ENCODE measurements at places on chromosomes 3 and 15.

DNA sequence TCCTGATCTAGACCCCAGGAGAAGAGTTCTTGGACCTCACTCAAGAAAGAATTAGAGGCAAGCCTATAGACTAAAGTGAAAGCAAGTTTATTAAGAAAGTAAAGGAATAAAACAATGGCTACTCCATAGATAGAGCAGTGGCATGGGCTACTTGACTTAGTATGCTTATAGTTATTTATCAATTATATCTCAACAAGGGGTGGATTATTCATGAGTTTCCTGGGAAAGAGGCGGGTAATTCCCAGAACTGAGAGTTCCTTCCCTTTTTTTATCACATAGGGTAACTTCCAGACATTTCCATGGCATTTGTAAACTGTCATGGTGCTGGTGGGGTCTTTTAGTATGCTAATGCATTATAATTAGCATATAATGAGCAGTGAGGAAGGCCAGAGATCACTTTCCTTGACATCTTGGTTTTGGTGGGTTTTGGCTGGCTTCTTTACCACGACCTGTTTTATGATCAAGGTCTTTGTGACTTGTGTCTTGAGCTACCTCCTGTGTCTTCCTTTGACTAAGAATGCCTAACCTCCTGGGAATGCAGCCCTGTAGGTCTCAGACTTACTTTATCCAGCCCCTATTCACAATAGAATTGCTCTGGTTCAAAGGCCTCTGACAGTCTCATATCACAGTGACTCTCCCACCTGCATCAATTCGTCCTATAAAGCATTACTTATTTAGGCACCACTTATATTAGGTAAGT lies 35.3 kb upstream of the PLSCR2 start:
- DNase-seq = no peak

DNA sequence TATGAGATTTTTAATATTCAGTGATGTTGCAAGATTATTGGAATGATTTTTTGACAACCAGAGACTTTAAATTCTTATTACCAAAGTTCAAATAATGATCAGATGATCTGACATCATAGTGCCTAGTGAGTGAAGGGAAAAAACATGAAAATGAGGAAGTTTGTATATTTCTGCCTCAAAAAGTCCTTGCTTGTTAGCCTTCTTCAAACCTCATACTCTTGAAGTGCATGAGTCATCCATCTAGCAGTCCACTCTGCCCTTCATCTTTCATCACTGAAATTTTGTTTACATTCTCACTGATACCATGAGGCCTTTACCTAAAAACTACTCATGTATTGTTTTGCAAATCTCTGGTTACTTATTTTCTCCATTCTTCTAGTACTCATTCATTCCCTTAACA lies 23.9 kb upstream of the OR5H6 start:
- DNase-seq = no peak

DNA sequence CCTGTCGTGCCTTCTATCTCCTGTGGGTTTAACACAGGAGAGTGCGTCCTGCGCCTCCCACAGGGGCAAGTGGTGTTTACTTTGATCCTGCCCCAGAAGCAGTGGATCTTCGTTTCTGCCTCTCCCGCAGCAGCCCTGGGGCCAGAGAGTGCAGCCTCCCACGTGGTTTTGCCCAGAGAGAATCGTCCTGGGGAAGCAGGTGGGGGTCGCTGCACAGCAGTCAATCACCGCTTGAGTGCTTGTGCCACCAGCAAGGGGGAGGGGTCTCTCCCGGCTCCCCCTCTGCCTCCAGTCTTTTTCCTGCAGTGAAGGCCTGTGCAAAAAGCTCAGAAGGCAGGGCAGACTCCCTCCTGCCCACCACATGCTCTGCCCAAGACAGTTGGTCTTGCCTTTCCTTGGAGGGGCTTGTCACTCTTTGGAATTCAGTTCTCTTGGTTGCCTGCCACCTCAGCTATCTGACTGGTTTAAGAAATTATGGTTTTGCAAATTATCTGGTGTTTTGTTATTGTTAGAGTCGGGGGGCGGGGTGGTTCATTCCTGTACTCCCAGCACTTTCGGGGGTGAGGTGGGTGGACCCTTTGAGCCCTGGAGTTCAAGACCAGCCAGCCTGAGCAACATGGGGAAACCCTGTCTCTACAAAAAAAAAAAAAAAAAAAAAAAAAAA lies 26.9 kb downstream of the STOML1 start:
- no peak for DNase-seq

DNA sequence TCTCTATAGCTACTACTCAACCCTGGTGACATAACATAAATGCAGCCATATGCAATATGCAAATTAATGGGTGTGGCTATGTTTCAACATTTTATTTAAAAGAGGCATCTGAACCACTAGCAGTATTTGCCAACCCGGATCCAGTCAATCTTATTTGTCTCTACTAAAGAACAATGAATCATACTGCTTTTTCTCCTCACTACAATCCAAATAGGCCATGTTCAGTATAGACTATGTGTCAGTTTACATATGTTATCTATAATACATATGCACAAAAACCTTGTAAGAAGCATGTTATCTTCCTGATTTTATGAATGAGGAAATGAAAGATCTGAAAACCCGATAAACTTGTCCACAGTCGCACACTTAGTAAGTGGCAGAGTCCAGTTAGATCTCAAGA lies 125.7 kb downstream of the STAG1 start:
- no peak for DNase-seq

DNA sequence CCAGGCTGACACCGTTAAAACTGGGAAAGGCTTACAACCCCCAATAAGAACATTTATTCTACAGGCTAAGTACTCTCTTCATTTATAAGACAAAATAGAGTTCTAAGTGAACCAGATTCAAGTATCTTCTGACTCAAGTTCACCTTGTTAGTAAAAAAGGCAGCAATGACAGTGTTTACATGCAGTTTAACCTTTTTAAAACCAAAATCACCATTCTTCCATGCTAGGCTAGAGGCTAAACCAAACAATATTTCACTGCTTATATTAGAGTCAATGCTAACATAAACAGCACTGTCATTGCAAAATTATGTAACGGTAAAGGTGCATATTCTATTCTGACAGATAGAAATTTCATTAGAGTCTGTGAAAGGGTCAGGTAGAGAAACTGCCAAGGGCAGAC lies 118.0 kb downstream of the FBN1 start:
- DNase-seq = no peak

- DNase-seq = no peak
Measured at GRCh38 chr3:11004563-11004962, 12.0 kb downstream of the SLC6A1 start.

- no peak for DNase-seq
Measured at GRCh38 chr15:73183071-73183470, 130.8 kb downstream of the NEO1 start.

GRCh38 chr3:105801397-105801796 lies 67.4 kb downstream of the CBLB start:
- DNase-seq = no peak

DNA sequence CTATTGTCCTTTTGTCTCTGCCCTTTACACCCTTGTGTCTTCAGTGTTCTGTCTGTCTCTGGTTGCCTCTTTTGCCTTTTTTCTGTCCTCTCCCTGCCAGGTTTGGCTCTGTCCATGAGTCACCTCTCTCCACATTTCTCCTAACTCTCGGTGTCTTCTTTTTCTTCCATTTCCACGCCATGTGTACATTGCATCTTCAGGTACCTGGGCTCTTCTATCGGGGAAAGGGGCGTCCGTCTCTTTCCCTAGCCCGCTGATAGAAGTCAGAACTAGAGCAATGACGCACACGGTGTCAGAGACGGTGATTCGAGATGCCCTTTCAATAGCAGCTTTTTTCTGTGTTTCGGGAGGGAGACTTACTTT lies 641 bp downstream of the OPA1 start:
- peak; percentile 12 for DNase-seq

- no peak for DNase-seq
Measured at GRCh38 chr3:154334973-154335420, 10.7 kb upstream of the DHX36 start.

All from H54 (cell line).